ENCODE measurements at places on chromosomes 13 and 19.

GRCh38 chr13:22073718-22074117, 402.8 kb downstream of the FGF9 start:
- DNase-seq, result no peak

DNA sequence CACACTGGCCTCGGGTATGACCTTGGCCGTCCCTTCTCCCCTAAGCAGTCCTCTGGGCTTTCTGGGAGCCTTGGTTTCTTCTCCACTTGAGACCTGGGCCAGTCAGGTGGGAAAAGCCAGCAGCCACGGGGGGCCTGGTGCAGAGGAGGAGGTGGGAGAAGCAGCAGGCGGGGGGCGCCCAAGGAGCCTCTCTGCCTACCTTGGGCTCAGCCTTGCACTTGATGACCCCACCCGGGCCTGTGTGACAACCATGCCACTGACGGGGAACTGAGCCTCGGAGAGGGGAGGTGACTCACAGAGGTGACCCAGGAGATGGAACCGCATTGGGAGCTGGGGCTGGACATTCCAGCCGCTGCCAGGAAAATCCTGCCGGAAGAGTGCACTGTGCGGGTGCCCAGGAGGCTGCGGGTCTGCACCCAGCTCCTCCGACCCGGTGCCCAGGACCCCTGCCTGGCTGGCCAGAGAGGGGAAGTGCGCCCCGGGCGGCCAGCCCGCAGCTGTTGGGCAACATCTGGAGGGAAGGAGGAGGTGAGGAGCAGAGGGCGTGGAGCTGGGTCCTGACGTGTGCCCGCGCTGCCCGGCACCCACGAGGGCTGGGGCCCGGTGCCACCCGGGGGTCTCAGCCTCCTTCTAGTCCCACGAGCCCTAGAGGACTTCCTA, 23.4 kb upstream of the SLC7A10 start:
- no peak for DNase-seq

DNA sequence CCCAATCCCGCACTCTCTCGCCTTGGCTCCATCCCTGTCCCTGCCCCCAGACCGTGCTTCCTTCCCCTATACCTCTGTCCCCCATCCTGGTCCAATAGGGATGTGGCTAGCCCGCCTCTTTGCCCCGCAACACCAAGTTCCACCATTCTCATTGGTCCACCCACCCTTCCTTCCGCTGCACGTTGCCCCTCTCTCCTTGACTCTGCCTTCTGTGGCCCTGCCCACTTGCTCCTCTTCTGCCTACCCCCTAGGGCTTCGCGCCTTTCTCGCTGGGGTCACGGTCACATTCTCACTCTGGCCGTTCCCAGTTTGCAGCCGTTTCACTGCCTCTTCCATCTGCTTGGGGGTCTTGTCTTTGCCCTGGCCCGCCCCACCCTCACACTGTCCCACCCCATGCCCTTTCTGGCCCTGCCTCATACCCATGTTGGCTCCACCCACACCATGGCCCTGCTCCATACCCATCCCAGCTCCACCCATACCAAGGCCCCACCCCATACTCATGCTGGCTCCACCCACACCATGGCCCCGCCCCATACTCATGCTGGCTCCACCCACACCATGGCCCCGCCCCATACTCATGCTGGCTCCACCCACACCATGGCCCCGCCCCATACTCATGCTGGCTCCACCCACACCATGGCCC, 4.5 kb upstream of the ARHGAP45 start:
- DNase-seq, result no peak

GRCh38 chr19:27889156-27889555, 1323.8 kb downstream of the UQCRFS1 start:
- no peak for DNase-seq

DNA sequence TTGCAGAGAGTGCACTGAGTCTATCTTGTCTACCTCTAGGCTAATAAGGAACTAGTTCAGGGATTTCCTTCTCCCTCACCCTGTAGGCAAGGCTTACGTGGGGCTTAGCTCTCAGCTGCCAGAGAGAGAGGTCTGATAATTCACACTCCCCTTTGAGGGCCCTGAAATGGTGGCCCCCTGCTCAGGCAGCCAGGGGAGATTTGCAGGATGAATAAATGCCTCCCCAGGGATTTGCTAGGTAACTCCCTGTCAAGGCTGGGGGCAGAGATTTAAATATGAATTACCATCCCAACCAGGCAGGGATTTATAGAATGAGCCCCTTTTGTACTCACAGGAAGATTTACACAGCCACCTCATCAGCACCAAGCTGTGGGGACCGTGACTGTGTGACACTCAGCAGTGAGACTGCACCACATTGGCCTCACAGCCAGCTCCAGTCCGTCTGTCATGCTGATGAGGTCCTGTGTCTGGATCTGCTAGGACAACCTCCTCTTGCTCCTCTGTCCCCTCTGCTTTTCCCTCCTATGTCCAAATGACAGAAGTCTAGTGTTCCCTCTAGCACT, 73.4 kb downstream of the CBY2 start:
- no peak for DNase-seq

- DNase-seq, result no peak
These were observed 8.4 kb downstream of the PPP1R14A start for GRCh38 chr19:38247734-38248268.

- no peak for DNase-seq
These were observed 222.8 kb downstream of the PCDH20 start for GRCh38 chr13:61192826-61193225.

GRCh38 chr13:57946361-57946760, 314.8 kb downstream of the PCDH17 start:
- no peak for DNase-seq

GRCh38 chr13:89029062-89029461, 1357.9 kb downstream of the SLITRK5 start:
- no peak for DNase-seq

- DNase-seq, result no peak
These were observed 16.0 kb downstream of the TM6SF2 start for GRCh38 chr19:19257137-19257536.

DNA sequence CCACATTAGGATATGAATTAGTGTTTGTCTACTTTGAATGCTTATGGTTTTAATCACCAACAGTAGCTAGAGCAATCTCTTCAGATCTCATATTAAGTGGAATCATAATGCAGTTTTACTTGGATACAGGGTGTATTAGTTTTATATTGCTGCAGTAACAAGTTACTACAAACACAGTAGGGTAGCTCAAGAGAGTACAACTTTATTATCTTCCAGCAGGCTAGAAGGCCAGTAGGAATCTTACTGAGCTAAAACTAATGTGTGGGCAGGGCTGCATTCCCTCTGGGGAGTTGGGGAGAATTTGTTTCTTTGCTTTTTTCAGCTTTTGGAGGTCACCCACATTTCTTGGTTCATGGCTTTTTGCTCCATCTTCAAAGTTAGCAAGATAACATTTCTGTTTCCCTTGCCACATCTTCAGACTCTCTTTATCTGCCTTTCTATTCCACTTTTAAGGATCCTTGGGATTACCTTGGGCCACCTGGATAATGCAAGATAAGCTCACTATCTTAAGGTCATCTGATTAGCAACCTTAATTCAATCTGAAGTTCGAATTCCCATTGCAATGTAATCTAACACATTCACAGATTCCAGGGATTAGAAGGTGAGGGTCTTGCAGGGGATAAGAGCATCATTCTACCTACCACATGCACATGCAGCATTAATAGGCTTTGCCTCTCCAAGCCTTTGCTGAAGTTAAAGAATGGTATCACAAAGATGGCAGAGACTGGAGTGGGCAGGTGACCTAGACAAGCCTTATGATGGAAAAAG, 134.1 kb upstream of the SLC10A2 start:
- no peak for DNase-seq

DNA sequence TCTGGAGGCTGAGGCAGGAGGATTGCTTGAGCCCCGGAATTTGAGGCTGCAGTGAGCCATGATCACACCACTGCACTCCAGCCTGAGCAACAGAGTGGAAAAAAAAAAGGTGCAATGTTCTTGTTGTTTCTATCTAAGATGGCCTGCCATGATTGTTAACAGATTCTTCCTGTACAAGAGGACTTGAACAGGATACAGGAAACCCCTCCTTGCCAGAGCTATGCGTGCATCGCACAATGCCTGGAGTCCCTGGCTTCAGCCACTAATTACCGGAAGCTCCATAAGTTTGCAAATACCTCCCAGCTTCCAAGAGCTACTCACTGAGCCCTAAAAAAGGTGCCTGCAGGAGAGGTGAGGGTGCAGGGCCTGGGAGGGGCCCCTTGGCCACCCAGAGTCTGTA, 13.1 kb upstream of the HIF3A start:
- DNase-seq, result no peak

GRCh38 chr13:96934889-96935489, 59.3 kb downstream of the OXGR1 start:
- no peak for DNase-seq

DNA sequence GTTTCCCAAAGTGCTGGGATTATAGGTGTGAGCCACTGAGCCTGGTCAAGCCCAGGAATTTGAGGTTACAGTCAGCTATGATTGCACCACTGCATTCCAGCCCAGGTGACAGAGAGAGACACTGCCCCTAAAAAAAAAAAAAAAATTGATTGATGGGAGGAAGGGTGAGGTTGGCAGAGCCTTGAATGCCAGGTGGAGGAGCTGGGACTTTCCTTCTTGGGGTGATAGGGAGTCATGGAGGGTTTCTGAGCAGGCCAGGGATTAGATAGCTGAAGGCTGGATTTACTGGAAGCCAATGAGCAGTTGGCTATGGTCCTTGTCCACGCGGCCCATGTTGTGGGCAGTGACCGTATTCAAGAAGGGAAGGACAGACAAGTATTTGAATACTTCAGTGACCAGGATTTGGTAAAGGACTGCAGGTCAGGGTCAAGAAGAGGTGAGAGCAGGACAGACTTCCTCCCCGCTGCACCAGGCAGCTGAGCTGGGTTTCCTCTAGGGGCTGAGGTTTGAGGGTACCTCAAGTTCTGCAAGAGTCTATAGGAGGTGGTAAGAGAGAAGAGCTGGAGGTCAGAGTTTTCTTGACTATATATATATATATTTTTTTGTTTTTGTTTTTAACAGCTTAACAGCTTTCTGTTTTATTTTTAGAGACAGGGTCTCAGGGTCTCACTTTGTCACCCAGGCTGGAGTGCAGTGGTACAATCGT, 6.9 kb upstream of the ICAM4 start:
- no peak for DNase-seq

DNA sequence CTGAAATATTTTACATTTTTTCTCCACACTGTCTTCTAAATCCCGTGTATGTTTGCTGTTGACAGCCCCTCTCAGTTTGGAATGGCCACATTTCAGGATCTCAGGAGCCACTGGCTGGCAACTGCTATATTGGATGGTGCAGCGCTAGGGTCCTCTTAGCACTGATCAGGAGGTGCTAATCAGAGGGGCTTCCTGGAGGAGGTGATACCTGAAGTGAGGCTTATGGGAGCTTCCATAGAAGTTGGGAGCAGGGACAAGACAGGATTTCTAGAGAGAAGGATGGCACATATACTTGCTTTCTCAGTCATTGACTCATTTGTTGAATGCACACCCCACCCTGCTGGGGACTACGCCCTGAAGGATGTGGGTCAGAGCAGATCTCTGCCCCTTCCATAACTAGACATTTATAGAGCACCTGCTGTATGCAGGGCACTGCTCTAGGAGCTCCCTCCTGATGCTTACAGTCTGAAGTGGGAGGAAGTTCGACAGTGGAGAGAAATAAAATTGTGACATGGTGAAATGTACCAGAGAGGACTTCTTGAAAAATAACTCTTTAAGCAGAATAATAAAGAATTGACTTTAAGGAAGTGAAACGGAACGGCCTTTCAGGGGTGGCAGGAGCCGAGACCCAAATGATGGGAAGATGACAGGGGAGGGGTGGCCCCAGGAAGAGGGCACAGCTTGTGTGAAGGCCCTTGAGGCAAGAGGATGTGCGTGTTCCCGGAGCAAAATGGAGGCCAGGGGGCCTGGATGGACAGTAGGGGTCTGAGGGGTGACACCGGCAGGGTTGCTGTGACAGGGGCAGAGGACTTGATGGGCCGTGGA, 13.1 kb downstream of the AP2A1 start:
- no peak for DNase-seq

DNA sequence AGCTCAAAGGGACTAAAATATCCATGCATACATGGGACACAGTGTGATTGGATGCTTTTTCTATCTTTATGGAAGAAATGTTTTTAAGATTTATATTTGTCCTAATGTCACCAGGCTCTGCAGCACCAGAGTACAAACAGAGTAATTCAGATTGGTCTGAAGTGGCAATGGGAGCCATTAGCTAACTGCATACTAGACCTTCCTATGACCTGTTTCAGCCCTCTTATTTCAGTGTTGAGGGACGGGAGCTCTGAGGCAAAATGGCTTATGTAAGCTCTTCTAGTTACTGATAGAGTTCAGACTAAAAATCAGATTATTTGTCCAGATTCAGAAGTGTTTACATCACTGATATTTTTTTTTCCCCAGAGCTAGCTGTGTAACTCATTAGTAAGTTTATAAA, 4.9 kb downstream of the SLAIN1 start:
- DNase-seq, result no peak

DNA sequence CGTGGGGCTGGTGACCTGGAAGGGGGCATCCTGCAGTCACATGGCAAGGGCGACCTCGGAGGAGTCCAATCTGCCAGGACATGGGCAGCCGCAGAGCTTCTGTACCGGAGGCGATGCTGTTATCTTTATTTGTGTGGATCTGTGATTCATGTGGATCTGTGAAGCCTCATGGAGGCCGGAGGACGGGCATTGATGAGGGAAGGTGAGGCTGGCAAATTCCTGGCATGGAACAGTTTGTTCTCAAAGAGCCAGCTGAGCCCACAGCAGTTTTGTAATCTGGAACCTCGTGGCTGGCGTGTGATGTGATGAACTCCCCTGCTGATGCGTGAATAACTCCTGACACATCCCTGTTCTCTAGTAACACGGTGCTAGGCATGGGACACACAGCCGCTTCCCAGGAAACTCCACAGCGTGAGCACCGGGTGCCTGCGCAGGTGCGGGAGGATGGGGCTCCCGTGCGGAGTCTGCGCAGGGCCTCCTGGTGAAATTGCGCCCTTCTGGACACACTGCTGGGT, 40.4 kb downstream of the ATP11A start:
- no peak for DNase-seq

GRCh38 chr19:2475018-2475701, 767 bp upstream of the GADD45B start:
- no peak for DNase-seq

- DNase-seq, result no peak
These were observed 339.0 kb downstream of the RFC3 start for GRCh38 chr13:34156841-34157365.

DNA sequence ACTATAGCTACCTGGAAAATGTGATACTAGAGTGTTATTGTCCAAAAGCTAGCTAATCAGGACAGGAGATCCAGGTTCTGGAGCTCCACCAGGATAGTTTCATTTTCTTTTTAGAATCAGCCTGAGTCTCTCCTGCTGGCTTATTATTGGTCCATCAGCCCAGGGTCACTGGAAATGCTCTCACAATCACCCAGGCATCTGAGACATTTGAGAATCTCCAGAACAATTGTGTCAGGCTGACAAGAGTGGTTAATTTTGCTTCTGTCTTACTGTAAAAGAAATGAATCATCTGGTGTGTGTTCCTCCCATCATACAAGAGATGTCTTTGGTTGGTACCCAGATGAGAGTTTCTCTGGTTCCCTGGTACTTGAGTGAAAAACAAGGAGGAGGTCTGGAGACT, 43.6 kb upstream of the ZNF681 start:
- no peak for DNase-seq

GRCh38 chr13:113448885-113449692, 4.2 kb downstream of the ADPRHL1 start:
- peak; percentile 82 for DNase-seq
